Activated effector memory CD4-positive, alpha-beta T cell treated with Interleukin-2 at 50 U/mL for 16 hours (primary cell): ENCODE measurements at places on chromosomes 12 and 14.

DNA sequence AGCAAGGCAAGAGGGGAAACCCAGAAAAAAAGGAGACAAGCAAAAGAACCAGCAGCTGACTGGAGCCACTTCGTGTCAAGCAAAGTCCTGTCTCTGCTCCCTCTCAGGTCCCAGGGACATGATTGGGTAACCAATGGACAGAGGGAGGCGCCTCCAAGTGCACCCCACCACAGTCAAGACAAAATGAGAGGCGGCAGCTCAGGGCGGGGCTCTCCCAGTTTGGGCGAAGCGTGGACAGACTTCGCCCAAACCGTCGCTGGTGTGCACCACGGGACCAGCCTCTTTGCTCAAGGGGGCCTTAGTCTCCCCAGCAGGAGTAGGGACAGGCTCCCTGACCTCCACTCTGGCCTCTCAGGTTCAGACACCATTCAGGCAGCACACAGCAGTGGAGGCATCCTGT lies 1.5 kb upstream of the BEGAIN start:
- DNase-seq: no peak

- DNase-seq: no peak
These were observed 35.0 kb upstream of the MANSC4 start for GRCh38 chr12:27814851-27815591.

- peak; percentile 11 for DNase-seq
These were observed 1.4 kb upstream of the DNAJC14 start for GRCh38 chr12:55830601-55831446.

GRCh38 chr14:70317091-70317968 lies 42.2 kb downstream of the COX16 start:
- DNase-seq: no peak

DNA sequence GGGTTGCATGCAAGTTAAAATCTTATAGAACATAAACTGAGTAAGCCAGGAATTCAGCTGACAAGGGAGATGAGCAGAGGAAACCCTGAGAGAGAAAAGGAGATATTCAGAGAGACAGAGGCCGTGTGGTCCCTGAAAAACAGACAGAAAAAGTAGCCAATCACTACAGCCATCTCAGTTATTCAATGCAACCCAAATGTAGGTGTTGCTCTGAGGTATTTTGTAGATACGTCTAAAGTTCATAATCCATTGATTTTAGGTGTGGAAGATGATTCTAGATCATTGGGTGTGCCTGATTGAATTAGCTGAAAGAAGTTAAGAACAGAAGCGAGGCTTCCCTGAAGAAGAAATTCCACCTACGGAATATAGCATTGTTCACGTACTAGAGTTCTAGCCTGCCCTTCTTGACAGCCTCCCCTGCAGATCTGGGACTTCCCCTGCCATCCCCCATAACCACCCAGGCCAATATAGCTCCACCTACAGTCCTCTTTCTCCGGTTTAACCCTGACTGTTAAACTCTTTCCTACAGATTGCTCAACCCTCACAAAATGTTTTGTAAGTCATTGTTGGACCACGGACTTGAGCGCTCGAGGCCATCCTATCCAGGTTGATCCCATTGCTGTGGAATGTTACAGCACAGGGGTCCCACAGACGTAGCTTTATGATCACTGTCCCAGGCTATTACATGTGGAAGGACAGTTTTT lies 21.7 kb downstream of the AICDA start:
- DNase-seq: no peak

DNA sequence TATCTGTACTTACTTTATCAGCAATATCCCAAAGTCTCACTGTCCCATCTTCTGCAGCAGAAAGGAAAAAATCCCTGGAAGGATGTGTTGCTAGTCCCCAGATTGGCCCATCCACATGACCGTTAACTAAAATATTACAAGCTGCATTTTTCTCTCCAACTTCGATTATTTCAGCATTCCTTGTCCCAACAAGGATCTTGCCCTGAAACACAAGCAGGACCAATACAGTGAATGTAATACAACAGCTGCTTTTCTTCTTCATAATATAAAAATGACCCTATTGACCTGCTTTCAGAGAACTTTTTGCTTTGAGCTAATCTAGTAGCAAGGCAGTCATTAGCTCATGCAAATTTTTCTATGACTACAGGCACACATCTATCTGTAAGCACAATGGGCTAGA lies 58.3 kb downstream of the ZC3H14 start:
- DNase-seq: no peak

DNA sequence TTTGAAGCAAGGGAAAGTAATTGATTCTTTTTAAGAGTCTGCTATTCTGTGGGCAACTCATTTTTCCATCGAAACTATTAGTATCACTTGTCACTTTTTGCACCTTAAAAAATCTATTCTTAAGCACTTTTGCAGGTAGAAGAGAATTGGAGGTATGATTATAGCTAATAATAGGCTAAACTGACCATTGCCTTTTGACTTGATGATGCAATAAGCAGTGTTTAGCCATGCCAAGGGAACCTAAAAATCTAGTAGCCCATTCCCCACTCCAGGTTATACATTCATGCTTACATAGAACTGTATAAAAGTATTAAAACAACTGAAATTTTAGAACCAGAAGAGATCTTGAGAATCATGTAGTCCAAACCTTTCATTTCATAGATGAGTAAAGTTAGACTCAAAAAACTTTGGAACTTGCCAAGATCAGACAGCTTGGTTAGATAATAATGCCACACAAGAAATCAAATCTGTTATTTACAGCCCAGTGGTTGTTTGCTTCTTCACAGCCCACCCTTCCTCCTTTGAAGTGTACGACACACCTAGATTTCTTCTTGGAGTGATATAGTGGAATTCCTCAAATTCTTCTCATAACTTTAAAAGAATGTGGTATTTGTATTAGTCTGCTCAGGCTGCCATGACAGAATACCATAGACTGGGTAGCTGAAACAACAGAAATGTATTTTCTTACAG lies 21.7 kb upstream of the GARIN2 start:
- no peak for DNase-seq

DNA sequence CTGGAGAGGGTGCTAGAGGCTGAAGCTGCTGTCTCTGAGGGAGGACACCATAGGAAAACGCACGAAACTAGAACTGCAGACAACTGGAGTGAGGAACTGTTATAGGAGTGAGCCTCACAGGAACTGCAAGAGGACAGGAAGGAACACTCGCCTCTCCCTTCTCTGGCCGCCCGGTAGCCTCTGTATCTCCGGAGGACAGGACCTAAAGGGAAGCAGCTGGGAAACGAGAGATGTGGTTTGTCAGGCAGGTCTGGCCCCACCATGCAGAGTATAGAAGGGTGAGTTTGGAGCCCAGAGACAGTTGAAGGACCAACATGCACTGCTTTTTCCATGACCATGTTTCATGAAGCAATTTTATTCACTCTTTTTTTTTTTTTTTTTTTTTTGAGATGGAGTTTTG lies 127.3 kb downstream of the EFCAB11 start:
- DNase-seq: no peak

DNA sequence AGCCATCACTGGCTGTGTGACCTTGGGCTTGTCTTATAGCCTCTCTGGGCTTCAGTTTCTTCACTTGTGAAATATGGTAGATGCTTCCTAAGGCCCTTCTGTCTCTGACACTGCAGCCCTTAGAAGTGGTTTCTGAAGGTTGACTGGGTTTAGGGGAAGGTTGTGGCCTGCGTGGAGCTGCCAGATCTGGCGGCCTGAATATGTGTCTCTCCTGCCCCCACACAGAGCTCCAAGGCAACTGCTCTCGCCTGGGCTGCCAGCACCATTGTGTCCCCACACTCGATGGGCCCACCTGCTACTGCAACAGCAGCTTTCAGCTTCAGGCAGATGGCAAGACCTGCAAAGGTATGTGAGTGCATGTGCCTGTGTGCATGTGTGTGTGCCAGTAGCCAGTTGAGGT lies 4.0 kb downstream of the LRP1-AS start:
- DNase-seq: no peak

DNA sequence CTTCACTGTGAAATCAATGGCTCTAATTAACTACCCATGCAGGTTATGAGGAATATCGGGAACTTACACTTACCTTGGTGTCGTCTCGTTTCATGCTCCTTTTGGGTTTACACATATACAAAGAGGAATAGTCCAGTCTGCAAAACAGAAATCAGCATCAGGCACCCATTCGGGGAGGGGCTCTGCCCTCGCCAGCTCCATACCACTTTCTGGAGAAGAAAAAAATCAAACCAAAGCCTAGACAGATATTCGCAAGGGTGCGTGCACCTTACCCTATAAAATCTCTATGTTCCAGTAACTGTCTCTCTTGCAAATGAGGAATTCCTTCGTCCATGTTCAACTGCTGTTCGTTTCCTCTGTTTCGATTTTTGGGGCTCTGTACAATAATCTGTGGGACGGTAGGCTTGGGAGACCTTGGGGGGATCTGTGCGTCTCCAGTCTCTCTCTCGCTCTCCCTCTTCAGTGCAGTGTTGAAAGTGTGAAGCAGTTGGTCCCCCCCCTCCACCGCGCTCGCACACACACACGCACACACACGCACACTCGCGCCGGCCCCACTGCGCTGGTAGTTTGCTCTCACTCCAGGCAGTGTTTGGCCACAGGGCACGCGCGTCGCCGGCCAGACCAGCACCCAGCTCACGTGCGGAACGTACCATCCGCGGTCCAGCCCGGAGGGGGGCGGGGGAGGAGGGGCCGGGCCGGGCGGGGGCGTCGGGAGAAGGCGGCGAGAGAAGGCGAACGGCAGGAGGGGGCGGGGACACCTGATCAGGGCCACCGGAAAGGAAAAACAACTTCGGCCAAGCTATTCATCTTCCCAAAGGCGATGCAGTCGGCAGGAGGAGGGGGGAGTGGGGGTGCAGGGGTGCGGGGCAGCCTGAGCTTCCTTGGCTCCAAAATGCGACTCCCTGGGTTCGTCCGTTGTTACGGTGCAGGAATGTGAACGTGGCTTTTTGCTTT lies at the start of gene BHLHE41:
TSS of gene BHLHE41 (minus strand) at position 592 of the 954 bp plus-strand sequence. CDS start at position 334, 258 bp downstream.
- no peak for DNase-seq

DNA sequence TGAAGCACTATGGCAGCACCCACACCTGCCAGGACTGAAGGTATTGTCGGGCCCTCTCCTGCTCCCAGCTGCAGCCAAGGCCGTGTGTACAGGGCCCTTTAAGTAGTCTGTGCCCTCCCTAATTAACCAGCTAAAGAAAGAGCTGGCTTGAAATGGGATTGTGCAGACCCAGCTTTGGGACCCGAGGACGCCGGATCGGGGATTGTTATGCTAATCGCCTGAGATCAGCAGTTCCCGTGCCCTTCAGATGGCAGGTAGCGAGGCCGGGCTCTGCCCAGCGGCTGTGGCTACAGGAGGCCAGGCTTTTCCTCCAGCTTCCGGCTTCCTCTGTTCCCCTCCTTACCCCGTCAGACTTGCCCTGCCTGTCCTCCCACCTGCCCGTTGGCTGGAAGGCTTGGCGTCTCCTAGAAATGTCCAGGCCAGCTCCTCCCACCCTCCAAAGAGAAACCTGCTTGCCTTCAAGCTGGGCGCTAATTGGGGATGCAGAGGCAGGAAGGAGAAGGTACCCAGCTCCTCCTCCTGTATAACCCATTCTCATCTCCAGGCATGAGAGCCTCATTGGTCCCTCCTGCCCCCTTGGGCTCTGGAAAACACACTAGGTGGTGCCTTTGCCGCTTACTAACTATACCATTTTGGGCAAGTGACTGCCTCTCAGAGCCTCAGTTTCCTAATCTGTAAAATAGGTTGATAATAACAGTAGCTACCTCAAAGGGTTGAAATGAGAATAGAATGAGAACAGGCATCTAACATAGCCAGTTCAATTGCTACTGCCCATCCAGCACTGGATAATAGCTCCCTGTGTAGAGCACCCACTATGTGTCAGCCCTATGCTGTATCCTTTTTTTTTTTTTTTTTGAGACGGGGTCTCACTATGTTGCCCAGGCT lies 25.8 kb upstream of the MSI1 start:
- DNase-seq: no peak

DNA sequence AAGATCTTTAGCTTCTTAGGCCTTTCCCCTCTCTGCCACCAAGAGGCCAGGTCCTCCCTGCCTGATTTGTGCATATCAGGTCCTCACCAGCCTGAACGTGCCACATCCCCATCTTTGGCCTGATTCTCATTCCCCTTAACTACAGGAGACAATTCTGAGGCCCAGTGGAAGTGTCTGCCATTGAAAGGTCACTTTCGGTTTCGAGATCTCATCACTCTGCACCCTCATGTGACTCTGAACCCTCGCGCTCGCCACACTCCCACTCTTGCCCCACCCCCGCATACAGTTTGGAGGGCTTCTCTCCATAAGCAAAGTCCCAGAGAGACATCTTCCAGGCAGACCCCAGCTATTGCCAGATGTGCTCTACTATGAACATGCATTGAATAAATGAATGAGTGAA lies 189.0 kb downstream of the NTF3 start:
- no peak for DNase-seq

DNA sequence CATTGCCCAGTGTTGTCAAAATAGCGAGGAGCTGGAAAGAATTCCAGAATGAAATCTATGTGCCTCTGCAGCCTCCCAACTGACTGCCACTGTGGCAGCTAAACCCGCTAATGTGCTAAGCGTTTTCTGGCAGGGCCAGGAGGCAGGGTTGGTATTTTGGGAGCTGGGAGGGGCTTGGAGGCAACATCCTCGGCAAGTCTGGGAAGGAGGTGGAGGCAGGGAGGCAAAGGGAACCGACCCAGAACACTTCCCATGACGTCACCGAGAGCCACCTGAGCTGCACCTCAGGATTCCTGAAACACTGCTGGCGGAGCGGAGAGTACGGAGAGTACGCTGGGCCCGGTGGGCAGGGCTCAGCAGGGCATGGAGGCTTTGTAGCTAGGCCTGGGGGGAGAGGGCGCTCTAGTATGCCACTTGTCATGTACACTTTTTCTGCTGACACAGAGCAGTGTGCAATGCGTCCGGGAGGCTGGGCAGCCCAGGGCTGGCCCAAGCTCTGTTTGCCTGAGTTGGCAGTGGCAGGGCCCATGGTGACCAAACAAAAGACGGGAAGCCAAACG lies 81.5 kb downstream of the DPF3 start:
- DNase-seq: no peak

GRCh38 chr12:80708259-80708974 lies 983 bp downstream of the MYF6 start:
- DNase-seq: no peak

DNA sequence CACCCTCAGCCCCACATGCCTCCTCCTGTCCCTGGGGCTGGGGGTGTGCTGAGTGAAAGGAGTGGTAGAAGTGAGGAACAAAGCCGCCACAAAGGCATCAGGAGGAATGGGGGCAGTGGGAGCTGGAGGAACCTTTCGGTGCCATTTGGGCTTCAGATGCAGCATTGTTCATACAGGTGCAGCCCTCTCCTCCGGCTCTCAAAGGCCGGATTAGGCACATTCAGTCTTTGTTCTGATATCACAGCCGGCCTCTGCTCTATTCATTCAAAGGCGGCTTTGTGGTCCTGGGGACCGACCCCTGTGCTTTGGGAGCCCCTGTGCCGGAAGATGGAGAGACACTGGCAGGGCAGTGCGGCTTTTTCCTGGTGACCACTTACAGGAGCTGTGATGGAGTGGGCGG lies 53.2 kb downstream of the SMOC1 start:
- no peak for DNase-seq

- DNase-seq: no peak
These were observed 216.1 kb downstream of the MSRB3 start for GRCh38 chr12:65494537-65494936.

- no peak for DNase-seq
These were observed 769.4 kb upstream of the USP15 start for GRCh38 chr12:61490526-61491498.
